ENCODE measurements at places on chromosomes 3 and 15. TPM values are rescaled to one million over a fixed set of nuclear protein-coding genes. Genes with fewer than 3 reads are reported as not detected.

PAK6 gene
- not detected for total RNA-seq

C2CD4A gene
- 0.50 TPM for total RNA-seq

UTS2B gene
- total RNA-seq: 0.15 TPM

ACOX2 gene
- total RNA-seq: 285 TPM

UROC1 gene
- total RNA-seq: 112 TPM

Measured in left lobe of liver (tissue), 2 donors.